ENCODE measurements at places on chromosomes 1 and 21.

DNA sequence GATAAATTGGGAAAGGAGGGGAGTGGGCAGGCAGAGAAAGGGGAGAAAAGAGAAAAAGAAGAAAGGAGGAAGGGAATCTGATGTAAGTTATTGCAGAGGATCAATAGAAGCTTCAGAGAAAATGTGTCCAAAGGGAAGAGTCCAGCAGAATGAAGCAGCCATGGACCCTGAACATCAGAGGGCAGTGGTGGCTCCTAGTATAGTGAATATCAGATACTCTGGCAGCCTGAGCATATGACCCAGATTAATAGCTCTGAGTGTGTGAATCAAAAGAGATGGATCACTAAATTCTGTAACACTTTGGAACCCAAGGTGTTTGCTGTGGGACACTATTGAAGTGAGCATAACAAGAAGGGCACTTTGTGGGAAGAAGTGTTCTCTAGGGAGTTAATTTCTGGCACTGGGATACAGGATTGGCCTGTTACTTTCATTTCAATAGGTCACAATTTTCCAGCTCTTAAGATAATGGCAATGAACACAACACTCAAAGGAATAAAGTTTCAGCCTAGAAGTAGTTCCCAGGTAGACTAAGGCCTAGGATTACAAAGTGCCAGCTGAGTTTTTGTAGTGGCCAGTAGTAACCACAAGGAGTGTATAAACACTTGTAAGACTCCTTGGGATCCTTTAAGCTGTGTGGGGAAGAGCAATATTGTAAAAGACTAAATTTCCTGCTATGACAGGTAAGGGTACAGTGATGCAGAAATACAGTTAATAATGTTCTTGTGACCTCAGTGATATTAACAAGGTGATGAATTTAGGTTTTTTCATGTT is 164.5 kb upstream of the BEND5 start:
- DNase-seq = no peak

GRCh38 chr1:177246710-177247580 is 76.2 kb downstream of the BRINP2 start:
- DNase-seq = no peak

- no peak for DNase-seq
Observed at GRCh38 chr1:93990010-93990409, 80.8 kb upstream of the GCLM start.

DNA sequence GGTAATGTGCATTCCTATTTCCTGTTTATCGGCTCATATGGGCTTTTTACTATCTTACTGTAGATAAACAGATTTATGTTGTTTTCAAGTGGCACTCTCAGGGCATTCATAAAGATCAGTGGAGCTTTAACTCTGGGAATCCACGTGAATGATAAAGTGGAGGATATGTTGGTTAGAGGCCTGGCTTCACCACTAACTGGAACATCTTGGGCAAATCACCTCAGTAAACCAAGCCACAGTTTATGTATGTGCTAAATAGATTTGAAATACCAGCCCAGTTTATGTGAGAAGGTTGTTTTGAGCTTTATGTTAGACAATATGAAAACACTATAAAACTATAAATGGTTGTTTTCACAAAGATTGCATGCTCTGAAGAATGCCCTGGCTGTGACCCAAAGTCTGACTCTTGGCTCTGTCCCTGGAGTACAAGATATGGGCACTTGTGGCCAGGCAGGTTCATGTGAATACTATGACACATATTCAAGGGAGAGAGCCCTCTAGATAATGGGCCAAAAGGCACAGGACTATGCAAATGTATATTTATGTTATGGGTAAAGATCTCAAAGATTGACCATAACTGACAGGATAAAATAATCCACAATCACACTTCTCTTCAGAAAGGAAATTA is 36.7 kb downstream of the FAM163A start:
- no peak for DNase-seq

Data from NCI-H446 (cell line).